ENCODE measurements at places on chromosomes 2 and 18.

- no peaks in the 10 kb centered on the region for H3K27me3 ChIP-seq
- no peak overlapping the region for H3K4me3 ChIP-seq
Measured at GRCh38 chr2:189952536-189953109, 109.9 kb downstream of the MSTN start.

DNA sequence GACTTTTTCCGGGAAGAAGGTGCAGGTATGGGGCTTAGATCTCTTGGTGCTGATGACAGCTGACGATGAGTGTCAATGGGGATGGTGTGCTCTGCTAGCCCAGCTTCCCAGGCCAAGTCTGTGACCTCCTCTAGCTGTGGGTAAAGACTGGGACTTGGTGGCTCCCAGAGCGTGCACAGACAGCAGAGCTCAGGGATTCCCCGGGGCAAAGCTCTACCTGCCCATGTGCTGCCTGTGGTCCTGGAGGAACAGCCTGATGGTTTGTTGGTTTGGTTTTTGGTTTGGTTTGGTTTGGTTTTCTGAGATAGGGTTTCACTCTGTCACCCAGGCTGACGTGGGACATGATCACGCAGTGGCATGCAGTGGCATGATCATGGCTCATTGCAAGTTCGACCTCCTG is 19.2 kb downstream of the ATP6V1B1 start:
- DNase-seq = peak; percentile 6
- no peak overlapping the region for H3K27ac ChIP-seq
- peaks cover 3% of the 10 kb centered on the region for H3K27me3 ChIP-seq
- H3K36me3 ChIP-seq = no peaks in the 10 kb centered on the region
- H3K4me3 ChIP-seq = no peak overlapping the region

- H3K4me1 ChIP-seq = no peaks in the 10 kb centered on the region
- H3K36me3 ChIP-seq = no peaks in the 10 kb centered on the region
- no peak for DNase-seq
- H3K4me3 ChIP-seq = no peak overlapping the region
Measured at GRCh38 chr2:25972049-25972823, 10.1 kb downstream of the KIF3C start.

DNA sequence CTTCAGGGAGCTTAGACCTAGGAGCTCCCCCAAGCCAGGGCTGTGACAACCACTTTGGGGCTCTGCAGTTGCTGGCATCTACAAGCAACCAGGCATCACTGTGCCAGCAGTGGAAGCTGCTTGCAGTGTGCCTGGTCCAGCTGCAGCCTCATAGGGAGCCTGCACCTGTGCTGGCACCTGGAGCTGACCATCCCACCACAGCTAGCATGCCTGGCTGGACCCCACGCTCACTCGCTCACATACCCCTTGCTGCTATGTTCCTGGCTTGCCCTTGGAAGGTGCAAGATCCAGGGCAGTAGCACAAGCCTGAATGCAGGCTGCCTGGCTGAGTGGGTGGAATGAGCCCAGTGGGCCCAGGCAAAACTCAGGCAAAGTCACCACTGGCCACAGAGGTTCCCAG is 82.5 kb downstream of the ZNF804A start:
- no peak for DNase-seq
- H3K4me1 ChIP-seq = no peaks in the 10 kb centered on the region
- H3K27me3 ChIP-seq = no peaks in the 10 kb centered on the region
- no peaks in the 10 kb centered on the region for H3K36me3 ChIP-seq
- H3K27ac ChIP-seq = no peak overlapping the region

DNA sequence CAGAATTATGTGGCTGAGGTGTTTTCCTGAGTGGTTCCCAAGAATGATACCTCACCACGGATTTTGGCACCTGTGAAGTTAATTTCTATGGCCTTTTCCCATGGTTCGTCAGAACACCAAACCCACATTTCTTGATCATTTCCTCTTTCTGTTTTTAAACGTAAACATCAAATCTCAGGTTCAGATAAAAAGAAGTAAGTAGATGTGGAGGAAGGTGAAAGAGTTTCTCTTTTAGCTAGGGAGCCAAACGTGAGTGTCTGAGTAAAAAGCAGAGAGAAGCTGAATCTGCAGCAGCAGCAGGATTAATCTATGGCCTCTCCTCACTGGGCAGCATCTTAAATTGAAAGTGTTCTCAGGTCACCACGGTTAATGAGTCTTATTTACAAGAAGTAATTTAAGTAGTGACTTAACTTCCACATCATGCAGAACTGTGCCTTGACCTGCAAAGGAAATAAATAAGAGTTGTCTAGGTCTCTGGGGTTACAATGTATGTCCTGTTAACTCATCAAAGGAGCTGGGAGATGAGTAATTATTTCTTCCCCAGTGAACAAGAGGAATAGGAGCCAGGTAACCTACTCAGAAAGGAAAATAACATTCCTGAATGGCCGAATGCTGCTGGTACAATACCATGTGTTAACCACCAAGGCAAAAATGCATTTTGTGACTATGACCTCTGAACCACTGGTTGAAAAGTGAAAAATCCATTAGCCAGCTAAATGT is 139.6 kb upstream of the NETO1 start:
- no peaks in the 10 kb centered on the region for H3K36me3 ChIP-seq
- no peaks in the 10 kb centered on the region for H3K27me3 ChIP-seq
- no peak overlapping the region for H3K4me3 ChIP-seq
- H3K4me1 ChIP-seq = no peaks in the 10 kb centered on the region
- peak overlapping the region; percentile 50 for H3K27ac ChIP-seq

- no peak for DNase-seq
- peaks cover 18% of the 10 kb centered on the region for H3K4me1 ChIP-seq
- H3K27ac ChIP-seq = no peak overlapping the region
- no peak overlapping the region for H3K4me3 ChIP-seq
- no peaks in the 10 kb centered on the region for H3K36me3 ChIP-seq
Measured at GRCh38 chr2:234978466-234979203, 26.8 kb downstream of the SH3BP4 start.

- DNase-seq = no peak
- no peak overlapping the region for H3K27ac ChIP-seq
Measured at GRCh38 chr18:24071779-24072178, 57.2 kb downstream of the TTC39C start.

DNA sequence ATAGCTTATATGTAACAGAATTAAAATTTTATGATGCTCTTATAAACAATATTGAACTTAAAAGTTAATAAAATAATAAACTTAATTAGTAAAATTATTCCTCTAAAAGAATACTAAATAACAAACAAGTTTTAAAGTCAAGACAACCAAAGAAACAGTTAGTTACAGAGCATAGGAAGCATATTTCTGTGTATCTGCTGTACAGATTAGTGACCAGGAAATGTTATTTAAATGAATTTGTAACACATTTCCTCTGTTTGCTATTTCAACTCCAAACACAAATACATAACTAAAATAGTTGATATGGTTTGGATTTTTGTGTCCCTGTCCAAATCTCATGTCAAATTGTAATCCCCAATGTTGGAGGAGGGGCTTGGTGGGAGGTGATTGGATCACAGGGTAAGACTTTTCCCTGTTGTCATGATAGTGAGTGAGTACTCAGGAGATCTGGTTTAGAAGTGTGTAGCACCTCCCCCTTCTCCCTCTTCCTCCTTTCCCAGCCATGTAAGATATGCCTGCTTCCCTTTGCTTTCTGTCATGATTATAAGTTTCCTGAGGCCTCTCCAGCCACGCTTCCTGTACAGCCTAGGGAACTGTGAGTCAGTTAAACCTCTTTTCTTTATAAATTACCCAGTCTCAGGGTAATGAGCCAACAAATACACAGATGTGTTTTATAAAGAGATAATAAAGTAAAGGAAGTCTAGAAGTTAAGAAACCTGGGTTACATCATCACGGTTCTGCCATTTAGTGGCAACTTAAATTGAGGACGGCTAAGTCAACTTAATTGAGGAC is 51.8 kb downstream of the ROCK2 start:
- H3K27ac ChIP-seq = no peak overlapping the region
- H3K36me3 ChIP-seq = no peaks in the 10 kb centered on the region
- H3K27me3 ChIP-seq = no peaks in the 10 kb centered on the region
- no peak overlapping the region for H3K4me3 ChIP-seq
- H3K4me1 ChIP-seq = no peaks in the 10 kb centered on the region

DNA sequence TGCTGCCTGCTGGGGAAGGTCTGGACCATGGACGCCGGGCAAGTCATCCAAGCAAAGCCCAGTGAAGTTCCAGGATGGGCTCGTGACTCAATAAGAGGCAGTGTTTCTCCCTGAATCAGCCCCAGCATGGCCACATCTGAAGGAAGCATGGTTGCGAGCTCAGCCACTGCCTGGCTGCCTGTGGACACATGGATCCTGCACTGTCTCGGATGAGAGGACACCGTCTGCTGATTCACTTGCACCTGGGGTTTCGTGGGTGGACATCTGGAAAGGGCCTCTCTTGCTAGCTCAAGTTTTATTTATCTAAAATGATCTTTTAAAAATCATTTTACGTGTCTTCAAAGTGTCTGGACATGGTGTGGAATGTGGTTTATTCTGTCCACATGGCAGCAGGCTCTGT is 224.8 kb upstream of the FN1 start:
- H3K27ac ChIP-seq = no peak overlapping the region
- DNase-seq = no peak
- H3K27me3 ChIP-seq = no peaks in the 10 kb centered on the region
- no peak overlapping the region for H3K4me3 ChIP-seq

GRCh38 chr18:9517869-9518268 is 42.6 kb downstream of the RALBP1 start:
- H3K27ac ChIP-seq = no peak overlapping the region
- no peak overlapping the region for H3K4me3 ChIP-seq
- DNase-seq = no peak
- no peaks in the 10 kb centered on the region for H3K27me3 ChIP-seq
- peaks cover 21% of the 10 kb centered on the region for H3K36me3 ChIP-seq

GRCh38 chr18:74116633-74117554 is 30.7 kb downstream of the FBXO15 start:
- no peak overlapping the region for H3K27ac ChIP-seq
- no peaks in the 10 kb centered on the region for H3K36me3 ChIP-seq
- no peak overlapping the region for H3K4me3 ChIP-seq
- no peaks in the 10 kb centered on the region for H3K4me1 ChIP-seq

DNA sequence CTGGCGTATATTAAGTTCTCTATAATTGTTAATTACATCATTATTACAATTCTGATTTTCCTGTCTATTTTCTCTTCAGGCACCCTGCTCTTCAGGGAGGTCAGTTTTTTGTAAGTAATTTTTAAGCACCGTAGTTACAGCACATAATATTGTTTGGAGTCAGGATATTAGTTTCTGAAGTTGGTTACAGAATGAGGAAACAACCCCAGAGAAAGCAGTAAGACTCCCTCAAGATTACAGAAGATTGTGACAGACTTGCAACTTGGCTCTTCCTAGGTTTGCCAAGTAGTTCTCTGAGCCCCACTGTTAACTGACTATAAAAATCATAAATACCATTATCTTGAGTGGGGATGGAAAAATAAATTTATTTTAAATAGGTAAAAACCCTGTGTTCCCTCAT is 921 bp downstream of the RPE start:
- H3K27me3 ChIP-seq = no peaks in the 10 kb centered on the region
- peak overlapping the region; percentile 55 for H3K27ac ChIP-seq
- H3K4me3 ChIP-seq = peak overlapping the region; percentile 71
- H3K4me1 ChIP-seq = peaks cover 23% of the 10 kb centered on the region
- H3K36me3 ChIP-seq = peaks cover 14% of the 10 kb centered on the region

GRCh38 chr2:181977661-181978350 is 7.8 kb upstream of the PPP1R1C start:
- no peaks in the 10 kb centered on the region for H3K4me1 ChIP-seq
- H3K27ac ChIP-seq = no peak overlapping the region
- no peak overlapping the region for H3K4me3 ChIP-seq
- no peak for DNase-seq

GRCh38 chr2:101811226-101812015 is 113.9 kb downstream of the MAP4K4 start:
- peaks cover under 1% of the 10 kb centered on the region for H3K4me1 ChIP-seq
- H3K36me3 ChIP-seq = no peaks in the 10 kb centered on the region
- H3K27me3 ChIP-seq = no peaks in the 10 kb centered on the region
- no peak for DNase-seq
- no peak overlapping the region for H3K4me3 ChIP-seq
- H3K27ac ChIP-seq = no peak overlapping the region

DNA sequence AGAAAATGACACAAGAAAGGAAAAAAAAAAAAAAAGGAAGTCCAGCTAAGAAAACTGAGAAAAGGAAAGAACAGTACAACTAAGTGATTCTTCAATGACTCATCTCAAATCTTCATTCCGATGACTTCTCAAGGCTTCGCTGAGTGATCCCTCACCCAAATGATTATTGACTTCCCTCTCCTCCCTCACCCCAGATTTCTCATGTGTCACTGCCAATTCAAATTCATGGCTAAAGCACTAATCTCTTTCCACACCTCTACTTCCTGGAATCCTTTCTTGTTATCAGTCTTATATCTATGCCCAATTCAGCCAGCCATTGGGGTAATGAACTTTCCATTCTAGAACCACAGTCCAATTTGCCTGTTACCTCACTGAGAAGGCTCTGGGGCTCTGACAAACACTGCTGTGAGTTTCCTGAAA is 7.2 kb upstream of the ABCB11 start:
- H3K4me3 ChIP-seq = no peak overlapping the region
- peaks cover 5% of the 10 kb centered on the region for H3K4me1 ChIP-seq
- no peak for DNase-seq
- H3K36me3 ChIP-seq = no peaks in the 10 kb centered on the region
- no peak overlapping the region for H3K27ac ChIP-seq
- H3K27me3 ChIP-seq = no peaks in the 10 kb centered on the region

- peaks cover 12% of the 10 kb centered on the region for H3K4me1 ChIP-seq
- no peaks in the 10 kb centered on the region for H3K27me3 ChIP-seq
- DNase-seq = no peak
- no peaks in the 10 kb centered on the region for H3K36me3 ChIP-seq
Measured at GRCh38 chr2:127563458-127564428, 28.3 kb downstream of the MYO7B start.

GRCh38 chr18:36128907-36129299 is 237 bp downstream of the SLC39A6 start:
- H3K27me3 ChIP-seq = no peaks in the 10 kb centered on the region
- peaks cover 6% of the 10 kb centered on the region for H3K36me3 ChIP-seq
- H3K4me3 ChIP-seq = peak overlapping the region; percentile 90
- no peak for DNase-seq

DNA sequence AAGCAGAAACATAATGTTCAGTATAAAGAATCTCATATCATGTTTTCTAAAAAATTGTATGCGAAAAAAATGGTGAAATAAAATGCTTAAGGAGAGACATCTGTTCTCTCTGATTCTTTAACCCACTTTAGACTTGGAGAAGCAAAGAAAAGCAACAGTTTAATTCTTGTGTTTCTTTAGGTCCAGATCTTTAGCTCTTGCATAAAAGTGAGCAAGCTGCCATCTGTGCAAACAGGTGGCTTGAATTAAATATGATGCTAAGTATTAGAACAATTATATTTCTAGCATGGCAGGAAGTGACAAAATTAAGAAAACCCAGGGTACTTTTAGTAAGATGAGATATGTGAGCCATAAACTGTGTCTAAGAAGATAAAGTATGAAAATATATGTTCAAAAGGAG is 1038.3 kb downstream of the DPP10 start:
- H3K4me3 ChIP-seq = no peak overlapping the region
- H3K27me3 ChIP-seq = no peaks in the 10 kb centered on the region
- no peaks in the 10 kb centered on the region for H3K36me3 ChIP-seq
- no peak overlapping the region for H3K27ac ChIP-seq
- H3K4me1 ChIP-seq = no peaks in the 10 kb centered on the region

- H3K27ac ChIP-seq = no peak overlapping the region
- no peak overlapping the region for H3K4me3 ChIP-seq
- no peaks in the 10 kb centered on the region for H3K27me3 ChIP-seq
- H3K4me1 ChIP-seq = no peaks in the 10 kb centered on the region
- DNase-seq = no peak
- H3K36me3 ChIP-seq = no peaks in the 10 kb centered on the region
Measured at GRCh38 chr2:181978351-181979150, 7.1 kb upstream of the PPP1R1C start.
